Right ventricle myocardium superior (tissue), 1 donor: ENCODE measurements at places on chromosomes 2 and 18. TPM values are rescaled to one million over a fixed set of nuclear protein-coding genes. Genes with fewer than 3 reads are reported as not detected.

DNA sequence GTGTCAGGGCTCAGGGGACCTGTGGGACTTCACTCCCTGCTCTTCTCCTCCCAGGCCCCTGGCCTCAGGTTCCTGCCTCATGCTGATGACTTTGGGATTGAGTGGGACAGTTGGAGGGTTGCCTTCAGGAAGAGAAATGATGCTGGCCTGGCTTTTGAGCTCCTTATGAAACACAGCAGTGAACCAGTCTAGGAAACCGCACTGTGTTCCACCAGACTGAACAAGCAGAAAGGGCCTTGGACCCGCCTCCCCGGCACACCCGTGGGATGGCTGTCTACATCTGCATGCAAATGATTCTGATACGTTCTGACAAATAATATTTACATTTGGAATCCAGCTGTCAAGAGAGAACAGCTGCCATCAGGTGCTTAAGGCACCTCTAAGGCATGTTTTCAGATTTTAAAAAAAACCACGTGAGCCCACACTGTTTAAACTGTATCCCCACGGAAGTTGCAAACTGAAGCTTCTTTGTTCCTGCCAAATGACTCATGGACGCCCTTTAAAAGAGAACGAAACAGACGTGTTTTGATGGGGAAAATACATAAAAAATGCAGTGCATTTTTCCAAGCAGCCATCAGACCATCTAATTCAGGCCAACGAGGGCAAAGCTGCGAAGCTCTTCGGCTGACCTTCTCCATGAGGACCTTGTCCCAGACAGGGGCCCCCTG is 27.6 kb upstream of the ASAP2 start:
- DNase-seq: peak; percentile 59

ABCG8 gene
- total RNA-seq: 0.11 TPM

- no peak for DNase-seq
Measured at GRCh38 chr2:173997753-173998152, 32.6 kb upstream of the SP3 start.

TCF7L1 gene
- 9.3 TPM for total RNA-seq

MC5R gene
- not detected for total RNA-seq

DNA sequence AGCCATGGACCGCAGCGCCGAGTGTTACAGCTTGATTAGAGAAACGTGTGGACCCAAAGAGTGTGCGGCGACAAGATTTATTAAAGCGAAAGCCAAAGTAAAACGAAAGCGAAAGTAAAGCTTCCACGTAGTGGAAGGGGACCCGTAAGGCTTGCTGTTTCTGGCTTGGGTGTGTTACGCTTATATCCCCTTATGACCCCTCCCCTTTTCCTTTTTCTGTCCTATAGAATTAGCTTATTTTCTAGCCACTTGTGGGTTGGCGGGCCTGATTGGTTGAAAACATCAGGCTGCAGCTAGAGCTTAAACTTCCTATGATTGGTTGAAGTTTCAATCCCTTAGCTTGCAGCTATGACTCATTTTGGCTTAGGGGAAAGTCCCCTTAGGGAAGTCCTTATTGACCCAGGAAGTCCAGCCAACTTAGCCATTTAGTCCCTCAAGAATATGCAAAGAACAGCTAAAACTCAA is 969.7 kb downstream of the DCDC2C start:
- no peak for DNase-seq

- DNase-seq: no peak
Measured at GRCh38 chr2:64655018-64655664, 1.4 kb upstream of the SERTAD2 start.

TTL gene
- total RNA-seq: 47.9 TPM

SLC9A4 gene
- total RNA-seq: not detected

DNA sequence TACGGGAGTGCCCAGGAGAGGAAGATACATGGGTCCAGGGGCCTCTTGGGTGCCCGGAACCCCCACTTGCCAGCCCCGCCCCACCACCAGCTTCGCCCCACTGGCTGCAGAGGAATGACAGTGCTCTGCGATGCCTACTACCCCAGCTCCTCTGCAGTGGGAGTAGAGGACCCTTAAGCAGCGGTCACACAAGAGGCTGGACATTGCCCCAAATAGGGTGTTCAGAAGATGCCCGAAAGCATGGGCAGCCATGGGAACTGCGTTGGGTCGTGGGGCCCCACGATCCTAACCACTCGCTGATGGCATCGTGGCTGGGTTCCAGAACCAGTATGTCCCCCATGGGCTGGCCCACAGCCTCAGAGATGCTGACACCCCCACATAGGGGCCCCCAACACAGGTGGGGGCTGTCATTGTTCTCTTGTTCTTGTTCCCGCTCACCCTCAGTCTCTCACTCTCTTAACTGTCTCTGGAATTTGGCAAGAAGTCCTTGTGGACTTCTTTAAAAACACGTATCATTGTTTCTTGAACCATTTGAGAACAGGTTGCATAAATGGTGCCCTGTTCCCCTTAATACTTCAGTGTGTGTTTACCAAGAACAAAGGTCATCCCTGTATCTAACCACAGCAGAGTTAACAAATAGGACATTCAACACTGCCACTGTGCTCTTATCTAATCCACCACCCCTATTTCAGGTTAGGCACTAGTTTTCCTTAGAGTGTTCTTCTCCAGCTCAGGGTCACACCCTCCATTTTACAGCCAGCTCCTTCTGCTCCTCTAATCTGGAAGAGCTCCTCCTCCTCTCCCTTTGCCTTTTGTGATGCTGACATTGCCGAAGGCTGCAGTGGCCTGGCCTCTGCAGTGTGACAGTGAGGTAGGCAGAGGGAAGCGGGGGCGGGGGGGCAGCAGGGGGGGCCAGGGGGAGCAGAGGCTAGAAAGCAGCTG is 76.3 kb downstream of the STPG4 start:
- DNase-seq: no peak

CAPG gene
- 3.4 TPM for total RNA-seq

NRBP1 gene
- total RNA-seq: 50.8 TPM

- DNase-seq: no peak
Measured at GRCh38 chr18:76013057-76013456, 482.0 kb downstream of the ZNF516 start.

CRYGD gene
- not detected for total RNA-seq

CYTIP gene
- 1.1 TPM for total RNA-seq

DNA sequence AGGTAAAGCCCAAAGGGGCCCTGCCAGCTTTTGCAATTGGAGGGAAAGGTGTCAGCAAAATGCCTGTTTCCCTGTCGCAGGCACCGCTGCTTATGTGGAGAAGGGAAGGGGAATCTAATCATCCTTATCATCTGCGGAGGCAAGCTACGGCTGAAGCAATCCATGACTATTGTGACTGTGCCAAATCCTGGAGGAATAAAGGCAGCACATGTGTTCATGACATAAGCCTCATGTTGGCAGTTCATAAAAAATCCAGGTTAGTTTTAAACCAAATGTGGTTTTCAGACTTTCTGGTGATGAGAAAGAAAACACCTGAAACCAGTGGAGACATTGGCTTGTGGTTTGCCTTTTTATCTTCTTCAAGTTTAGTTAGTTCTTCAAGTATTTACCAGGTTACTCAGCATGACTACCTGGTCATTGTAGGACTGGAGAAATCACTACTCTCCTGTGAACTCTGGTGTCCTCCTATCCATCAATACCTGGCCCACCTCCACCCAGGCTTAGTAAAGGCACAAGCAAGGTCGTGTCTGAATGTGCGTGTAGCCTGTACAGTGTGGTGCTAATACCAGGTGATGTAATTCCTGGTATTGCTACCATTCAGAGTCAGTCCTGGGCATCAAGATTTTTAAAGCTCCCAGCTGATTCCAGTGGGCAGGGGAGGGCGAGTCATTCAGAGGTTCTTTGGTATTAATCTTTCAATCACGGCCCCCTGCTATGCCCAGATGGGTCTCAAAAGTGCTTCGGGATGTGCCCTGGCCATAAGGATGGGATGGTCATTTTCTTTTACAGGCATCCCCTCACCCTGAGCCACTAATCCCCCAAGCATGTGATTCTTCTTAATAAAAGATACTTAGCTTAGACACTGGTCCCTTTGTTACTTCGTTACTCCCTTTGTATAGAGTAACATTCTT is 96.8 kb downstream of the TGFA start:
- DNase-seq: no peak

DNA sequence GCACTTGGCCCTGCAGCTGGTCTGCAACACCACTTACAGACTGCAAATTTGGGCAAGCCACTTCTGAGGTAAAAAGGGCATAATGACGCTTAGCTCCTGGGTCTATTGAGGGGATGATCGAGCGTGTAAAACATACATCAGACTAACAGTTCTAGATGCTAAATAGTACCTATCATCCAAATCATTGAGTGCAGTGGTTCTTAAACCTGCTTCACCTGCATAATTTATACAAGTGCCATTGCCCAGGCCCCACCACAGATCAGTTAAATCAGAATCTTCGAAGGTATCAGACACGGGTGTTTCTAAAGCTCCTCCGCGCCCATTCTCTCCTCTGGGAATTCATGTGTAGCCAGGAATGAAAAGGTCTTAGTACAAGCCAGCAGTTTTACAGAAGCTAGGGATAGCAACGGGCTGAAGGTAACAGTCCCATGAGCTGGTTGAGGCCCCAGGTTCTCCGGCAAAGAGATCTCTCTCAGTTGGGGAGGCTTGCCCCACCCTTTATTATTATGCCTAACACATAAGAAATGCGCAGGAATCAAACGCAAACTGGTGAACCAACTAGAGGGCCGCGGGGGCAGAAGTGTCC is 737 bp upstream of the RNF181 start:
- DNase-seq: no peak

POMC gene
- 9.2 TPM for total RNA-seq

DNA sequence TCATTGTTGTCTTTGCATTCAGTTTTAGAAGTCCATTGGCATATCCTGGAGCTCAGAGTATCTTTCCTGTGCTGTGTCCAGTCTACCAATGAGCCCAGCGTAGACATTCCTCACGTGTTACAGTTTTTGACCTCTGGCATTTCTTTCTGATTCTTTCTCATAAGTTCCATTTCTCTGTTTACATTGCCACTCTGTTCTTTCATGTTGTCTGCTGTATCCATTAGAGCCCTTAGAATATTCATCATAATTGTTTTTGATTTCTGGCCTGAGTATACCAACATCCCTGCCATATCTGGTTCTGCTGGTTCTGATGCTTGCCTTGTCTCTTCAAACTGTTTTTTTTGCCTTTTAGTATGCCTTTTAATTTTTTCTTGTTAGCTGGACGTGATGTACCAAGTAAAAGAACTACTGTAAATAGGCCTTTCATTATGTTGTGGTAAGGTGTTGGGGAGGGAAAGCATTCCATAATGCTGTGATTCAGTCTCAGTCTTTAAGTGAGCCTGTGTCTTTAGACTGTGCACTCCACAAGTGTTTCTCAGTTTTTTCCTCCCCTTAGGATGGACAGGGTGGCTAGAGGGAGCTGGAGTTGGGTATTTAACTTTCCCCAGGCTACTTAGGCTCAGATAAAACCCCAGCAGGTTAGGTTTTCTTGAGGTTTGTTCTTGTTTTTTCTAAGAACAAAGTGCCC is 35.6 kb downstream of the CEP192 start:
- no peak for DNase-seq

DNA sequence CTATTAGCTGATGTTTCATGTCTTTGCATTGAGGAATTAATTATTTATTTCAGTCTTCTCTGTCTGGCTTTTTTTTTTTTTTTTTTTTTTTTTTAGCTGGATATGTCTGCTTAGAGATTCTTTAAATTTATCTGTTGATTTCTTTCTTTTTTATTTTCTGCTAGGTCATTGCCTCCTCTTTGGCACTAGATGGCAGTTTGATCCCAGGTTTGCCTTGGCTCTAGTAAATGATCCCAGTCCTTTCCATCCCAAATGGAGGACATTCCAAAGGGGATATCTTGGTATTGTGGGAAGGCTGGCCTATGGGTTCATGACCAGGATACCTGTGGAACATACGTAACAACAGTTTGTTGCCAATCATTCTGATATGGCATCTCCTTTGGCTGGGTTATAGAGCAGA is 339.5 kb upstream of the GCFC2 start:
- no peak for DNase-seq

RESP18 gene
- not detected for total RNA-seq

DNA sequence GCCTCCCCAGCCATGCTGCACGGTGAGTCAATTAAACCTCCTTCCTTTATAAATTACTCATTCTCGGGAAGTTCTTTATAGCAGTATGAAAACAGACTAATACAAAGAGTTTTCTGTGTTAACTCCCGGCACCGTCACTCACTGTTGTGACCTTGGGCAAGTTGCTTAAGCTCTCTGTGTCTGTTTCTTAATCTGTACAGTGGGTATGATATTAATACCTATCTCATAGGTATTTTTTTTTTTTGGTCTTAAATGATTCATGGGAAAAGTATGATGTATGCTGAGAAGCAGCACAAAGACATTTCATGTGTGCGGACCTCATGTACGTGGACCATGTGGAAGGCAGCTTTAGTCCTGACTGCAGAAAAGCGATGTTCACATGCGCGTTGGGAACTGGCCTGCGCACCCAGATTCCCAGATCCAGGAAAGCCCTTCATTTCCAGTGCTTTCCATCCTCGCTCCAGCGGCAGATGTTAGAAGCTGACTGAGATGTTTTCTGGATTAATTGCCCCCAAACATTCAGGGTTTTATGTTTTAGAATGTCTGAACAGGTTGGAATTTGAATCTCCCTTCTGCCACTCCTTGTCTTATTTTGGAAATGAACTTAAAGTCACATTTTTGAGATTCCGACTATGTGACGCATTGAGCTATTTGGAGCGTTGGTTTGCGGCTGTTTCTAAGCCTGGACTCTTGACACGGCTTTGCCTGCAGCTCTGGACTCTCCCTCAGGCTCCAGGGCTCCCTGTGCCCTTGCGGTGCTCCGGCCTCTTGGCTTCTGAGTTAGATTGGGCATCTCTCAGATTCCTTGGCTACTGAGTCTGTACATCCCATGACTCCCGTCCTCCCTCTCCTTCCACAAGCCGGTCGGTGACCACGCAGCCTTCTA is 61.4 kb downstream of the SLC4A3 start:
- peak; percentile 51 for DNase-seq

DNA sequence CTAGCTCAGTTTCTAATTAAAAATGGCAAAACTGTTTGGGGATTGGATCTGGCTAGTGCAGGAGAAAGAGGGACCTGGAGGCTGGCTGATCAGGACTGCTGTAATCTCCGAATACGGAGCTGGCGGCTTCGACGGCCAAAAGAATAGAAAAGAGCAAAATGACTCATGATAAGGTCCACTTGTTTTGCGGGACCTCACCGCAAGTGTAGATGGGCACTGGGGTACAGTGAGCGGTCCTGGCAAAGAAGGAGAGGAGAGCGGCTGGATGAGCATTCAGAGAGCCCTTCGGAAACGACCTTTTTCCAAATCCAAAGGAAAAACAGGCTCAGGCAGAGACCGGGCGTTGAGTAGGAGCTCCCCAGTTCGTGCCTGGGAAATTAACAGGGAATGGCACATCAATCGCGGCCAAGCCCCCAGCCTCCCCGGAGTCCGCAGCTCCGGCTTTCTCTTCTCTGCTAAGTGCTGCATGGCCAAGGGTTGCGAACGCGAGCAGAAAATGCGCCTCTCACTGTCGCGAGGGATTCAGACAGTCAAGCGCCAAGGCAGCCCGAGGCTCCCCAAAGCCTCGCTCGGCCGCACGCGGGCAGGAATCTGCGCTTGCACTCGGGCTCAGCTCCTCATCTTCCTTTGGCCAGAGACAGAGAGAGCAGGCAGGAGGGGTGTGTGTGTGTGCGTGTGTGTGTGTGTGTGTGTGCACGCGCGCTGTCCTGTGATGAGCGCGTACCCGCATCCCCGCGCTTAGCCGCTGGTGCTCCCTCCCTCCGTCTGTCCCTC is 1.8 kb downstream of the DCC start:
- DNase-seq: no peak

GRCh38 chr2:212709280-212709679 is 170.7 kb upstream of the ERBB4 start:
- no peak for DNase-seq

GRCh38 chr2:23721454-23721826 is 205.5 kb downstream of the ATAD2B start:
- no peak for DNase-seq

CYBRD1 gene
- total RNA-seq: 58.3 TPM

GRCh38 chr18:61651880-61652268 is 240.9 kb downstream of the RNF152 start:
- DNase-seq: no peak

NTSR2 gene
- 0.19 TPM for total RNA-seq

EVX2 gene
- not detected for total RNA-seq
